SW 1271 (cell line): ENCODE measurements at places on chromosomes 7 and 10.
A peak's percentile ranks its signal among the peaks of the same experiment; 100 is the strongest.

- DNase-seq = no peak
Measured at GRCh38 chr10:131762789-131763696, 137.8 kb upstream of the PPP2R2D start.

GRCh38 chr7:79317728-79318127 lies 135.7 kb downstream of the MAGI2 start:
- DNase-seq = peak; percentile 72

DNA sequence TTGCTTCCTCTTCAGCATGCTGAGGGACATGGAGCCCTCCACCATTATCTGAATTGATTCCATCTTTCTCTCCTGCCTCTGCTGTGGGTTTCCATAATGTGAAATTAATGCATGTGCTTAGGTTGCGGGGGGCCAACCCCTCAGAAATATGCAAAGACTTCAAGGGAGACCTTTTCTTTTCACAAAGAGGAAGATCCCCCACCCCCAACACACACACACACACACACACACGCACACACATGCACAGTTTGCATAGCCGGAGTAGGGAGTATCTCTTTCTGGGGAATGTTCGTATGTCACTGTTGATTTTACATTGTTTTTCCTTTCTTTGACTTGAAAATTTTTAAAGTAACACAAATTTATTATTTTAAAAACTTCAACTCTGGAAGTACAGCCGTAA lies 193.5 kb downstream of the MGMT start:
- DNase-seq = no peak

DNA sequence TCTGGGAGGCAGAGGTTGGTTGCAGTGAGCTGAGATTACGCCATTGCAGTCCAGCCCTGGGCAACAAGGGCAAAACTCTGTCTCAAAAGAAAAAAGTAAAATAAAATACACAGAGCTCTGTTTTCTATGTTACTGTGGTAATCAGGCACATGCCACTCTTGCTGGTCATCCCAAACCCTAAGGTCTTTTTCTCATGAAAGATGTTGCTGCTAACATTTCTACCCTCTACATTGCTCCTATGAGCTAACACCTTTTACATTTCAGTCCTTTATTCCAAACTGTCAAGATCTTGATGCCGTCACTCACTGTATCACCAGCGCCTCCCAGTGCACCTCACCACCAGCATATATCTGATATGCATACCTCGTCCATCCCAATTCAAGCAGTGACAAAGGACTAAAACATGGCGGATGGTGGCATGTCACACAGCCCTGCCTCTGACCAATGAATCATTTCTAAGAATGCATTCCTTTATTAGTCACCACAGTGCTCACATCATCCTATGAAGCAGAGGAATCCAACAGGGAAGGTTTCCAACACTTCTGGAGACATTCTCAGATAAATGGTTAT lies 4.3 kb downstream of the DAGLB start:
- DNase-seq = peak; percentile 93

DNA sequence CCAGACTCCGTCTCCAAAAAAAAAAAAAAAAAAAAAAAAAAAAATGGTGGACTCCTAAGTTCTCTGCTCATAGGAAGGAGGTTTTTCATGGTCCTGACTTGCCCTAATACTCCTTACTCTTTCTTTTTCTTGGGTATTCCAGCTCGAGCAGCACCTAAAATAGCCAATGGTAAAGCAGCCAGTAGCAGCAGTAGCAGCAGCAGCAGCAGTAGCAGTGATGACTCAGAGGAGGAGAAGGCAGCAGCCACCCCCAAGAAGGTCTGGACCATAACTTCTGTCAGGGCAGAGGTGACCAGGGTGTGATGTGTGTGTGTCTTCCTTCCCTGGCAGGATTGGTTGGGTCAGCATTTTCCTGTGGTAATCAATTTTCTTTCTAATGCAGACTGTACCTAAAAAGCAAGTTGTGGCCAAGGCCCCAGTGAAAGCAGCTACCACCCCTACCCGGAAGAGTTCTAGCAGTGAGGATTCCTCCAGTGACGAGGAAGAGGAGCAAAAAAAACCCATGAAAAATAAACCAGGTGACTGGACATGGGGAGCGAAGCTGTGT lies 6.9 kb downstream of the NOLC1 start:
- no peak for DNase-seq

GRCh38 chr10:521261-522250 lies 167.9 kb downstream of the DIP2C start:
- DNase-seq = no peak

DNA sequence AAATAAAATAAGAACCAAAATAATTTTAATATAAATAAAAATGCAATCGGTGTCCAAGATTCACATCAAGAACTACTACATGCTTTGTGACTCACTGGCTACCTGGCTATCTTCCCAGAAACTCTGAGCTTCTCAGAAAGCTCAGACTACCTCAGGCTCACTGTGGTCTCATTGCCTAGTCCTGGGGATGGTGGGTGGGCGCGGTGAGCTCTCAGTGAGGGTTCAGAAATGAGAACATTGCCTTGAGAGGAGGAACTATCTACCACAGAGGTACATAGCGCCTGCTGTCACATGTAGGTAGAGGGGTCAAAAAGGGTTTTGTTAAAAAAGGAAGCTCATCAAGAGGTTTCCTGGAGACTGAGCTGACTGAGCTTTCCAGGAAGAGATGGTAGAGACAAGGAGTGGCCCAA lies 108.0 kb downstream of the WDFY4 start:
- no peak for DNase-seq

DNA sequence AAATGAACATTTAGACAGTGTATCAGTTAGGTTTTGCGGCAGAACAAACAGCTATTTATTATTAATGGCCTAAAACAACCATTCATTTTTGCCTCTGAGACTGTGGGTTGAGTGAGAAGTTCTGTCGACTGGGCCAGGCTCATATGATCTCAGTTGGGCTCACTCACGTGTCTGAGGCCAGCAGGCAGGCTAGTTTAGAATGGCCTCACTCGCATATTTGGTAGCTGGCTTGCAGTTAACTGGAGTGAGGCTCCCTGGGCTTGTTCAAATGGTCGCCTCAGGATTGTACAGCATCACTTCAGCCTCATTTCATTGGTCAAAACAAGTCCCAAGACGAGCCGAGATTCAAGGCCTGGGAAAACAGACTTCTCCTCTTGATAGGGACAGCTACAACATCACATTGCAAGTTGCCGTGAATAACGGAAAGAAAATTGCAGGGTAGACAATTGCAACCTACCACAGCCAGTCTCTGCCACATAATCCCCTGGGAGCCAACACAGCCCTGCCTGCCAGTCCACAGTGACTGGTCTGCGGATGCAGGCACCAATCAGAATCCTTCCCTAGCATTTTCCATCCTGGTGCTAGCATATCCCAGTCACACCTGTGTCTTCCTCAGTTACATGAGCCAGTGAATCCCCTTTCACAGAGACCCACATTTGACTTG lies 23.1 kb upstream of the PPIF start:
- no peak for DNase-seq

- no peak for DNase-seq
Measured at GRCh38 chr10:62186999-62187675, 81.5 kb downstream of the RTKN2 start.

GRCh38 chr7:141949911-141950310 lies 3.1 kb upstream of the CLEC5A start:
- DNase-seq = no peak

GRCh38 chr10:13080643-13081042 lies 19.3 kb upstream of the OPTN start:
- DNase-seq = no peak

GRCh38 chr10:1255600-1256431 lies 199.6 kb downstream of the WDR37 start:
- DNase-seq = no peak

- DNase-seq = no peak
Measured at GRCh38 chr7:24133691-24134090, 150.3 kb upstream of the NPY start.

- no peak for DNase-seq
Measured at GRCh38 chr10:71767420-71768035, 5.8 kb downstream of the VSIR start.

GRCh38 chr7:21429021-21429420 lies 1.1 kb downstream of the SP4 start:
- no peak for DNase-seq
